ENCODE measurements at places on chromosomes 6 and 20.

GRCh38 chr6:44138717-44139350 lies 11.5 kb downstream of the TMEM63B start:
- DNase-seq: no peak

- no peak for DNase-seq
Observed at GRCh38 chr20:37915800-37916570, 13.1 kb downstream of the VSTM2L start.

GRCh38 chr6:119544325-119545175 lies 195.0 kb upstream of the MAN1A1 start:
- DNase-seq: no peak

DNA sequence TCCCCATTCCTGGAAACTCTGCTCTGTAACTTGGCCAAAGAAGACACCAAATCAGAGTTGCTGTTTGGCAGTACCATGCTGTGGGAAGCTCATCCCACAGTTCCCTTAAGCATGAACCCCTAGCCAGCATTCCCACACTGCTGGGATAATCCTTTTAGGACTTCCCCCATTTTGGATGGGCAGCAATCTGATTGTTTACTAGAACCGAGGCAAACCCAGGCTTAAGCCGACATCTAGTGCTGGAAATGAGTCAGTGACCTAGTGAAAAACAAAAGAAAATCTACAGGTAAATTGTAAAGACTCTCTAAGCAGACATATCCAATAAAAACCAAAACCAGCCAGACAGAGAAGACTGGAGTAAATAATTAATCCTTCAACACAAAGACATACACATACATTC lies 5.2 kb downstream of the DNAH8 start:
- DNase-seq: peak; percentile 31

- DNase-seq: no peak
Observed at GRCh38 chr6:143038833-143039232, 21.9 kb upstream of the AIG1 start.

GRCh38 chr6:11782524-11782923 lies 3.9 kb upstream of the ADTRP start:
- DNase-seq: no peak

GRCh38 chr6:90428514-90428913 lies 131.9 kb upstream of the BACH2 start:
- no peak for DNase-seq

- peak; percentile 7 for DNase-seq
Observed at GRCh38 chr6:50655848-50656453, 57.4 kb upstream of the TFAP2D start.

DNA sequence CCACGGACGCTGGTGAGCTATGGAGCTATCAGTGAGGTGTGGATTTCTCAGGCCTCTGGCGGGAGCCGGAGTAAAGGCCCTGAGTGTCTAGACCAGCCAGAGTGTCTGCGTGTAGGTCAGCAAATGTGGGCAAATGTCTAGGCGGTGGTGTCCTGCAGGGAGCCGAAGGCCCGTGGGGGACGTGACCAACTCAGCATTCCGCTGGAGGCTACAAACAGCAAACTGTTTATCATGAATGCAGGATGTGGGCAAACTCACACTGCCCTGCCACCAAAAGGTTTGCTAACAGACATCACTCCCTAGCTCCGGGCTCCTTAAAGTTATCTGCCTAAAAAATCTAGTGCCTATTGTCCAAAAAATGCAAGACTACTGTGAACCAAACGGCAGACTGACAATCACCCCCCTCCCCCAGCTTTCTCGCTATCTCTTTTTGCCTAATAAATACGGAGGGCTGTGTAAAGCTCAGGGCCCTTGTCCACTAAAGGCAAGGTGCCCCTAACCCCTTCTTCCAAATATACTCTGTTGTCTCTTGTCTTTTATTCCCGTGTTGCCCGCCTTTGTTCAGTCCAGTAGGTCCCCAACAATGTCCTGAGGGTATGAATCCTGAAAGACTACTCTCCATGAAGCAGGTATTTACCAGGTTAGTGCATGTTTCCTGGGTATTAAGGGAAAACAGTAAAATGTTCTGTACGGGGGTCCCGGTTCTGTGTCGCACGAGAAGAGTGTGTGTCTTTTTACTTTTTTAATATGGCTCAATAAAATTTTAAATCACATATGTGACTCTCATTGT lies 29.0 kb upstream of the AFDN start:
- DNase-seq: no peak

DNA sequence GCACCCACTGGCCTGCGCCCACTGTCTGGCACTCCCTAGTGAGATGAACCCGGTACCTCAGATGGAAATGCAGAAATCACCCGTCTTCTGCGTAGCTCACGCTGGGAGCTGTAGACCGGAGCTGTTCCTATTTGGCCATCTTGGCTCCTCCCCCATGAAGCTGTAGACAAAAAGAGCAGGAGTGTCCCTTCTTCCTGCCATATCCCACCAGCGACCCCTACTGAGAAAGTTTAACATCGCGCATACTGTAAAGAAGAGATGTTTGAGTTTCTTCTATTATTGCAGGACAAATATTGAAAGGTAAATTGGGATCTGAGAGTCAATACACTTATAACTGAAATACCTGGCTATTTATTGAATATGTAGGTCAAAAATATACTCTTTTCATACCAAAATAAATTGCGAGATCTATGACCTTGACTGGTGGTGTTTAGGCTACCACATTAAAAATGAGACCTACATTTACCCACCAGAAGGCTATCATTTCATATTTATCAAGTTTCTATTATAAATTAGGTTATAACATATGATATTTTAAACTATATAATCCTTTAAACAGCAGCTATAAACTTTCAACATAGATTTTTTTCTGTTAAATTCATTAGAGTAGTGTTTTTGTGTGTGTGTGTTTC lies 586.3 kb downstream of the HTR1B start:
- peak; percentile 68 for DNase-seq

DNA sequence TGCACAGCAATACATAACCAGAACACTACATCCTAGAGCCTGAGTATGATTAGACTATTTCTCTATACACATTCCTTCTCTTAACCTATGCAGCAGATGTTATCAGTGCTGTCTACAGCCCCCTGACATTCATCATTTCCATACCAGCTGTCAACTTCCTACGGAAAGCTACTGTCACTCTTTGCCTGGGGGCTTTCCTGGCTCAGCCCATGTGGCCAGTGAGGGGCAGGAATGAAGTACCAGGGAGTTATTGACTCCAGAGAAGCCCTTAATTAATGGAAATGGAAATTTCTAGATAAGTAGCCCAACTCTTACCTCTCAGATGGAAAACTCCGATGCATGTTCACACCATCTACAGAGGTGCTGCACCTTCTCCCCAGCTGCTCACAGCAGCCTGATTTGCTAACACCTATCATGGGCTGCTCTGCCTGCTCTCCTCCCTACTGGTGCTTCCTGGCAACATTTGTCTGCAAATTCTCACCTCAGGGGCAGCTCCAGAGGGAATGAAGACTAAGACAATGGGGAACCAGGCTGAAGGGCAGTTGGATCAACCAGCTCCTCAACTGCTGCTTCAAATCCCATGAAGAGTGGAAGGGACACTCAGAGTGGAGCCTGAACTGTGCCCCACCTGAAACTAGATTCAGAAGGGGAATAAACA lies 59.6 kb downstream of the LINC00237 start:
- DNase-seq: no peak

DNA sequence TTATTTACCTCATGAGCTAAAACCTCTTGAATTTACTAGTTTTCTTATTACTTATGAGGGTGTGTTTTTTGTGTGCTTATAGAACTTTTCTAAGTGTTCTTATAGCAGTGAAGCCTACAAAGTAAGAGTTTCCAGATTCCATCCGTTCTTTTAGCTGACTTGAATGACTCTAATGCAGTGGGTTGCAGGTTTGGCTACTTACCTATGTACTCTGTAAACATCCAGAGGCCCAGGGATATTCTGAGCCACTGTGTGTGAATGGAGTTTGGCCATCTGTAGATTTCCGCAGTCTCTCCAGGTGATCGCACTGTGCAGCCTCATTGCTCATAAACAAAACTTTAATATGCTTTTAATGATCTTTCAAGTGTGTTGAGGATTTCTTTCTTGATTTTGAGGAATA lies 157.8 kb downstream of the MYO6 start:
- no peak for DNase-seq

DNA sequence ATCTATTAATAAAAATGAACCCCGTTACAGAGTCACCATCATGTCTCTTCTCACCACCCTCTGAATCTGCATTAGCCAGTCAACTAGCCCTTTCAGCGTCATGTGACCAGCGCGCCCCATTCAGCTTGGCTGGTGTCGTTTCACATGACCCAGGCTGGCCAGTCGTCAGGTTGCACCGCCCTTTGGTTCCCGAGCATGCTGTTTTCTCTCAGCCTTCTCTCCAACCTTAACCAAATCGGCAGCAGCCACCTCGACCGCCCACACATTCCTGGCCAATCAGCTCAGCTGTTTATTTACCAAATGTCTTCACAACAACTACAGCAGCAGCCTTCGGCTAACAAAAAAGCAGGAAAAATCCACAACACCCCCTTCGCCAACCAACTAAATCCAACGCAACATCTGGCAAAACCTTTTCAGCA lies 5.6 kb downstream of the SRSF3 start:
- peak; percentile 61 for DNase-seq

- no peak for DNase-seq
Observed at GRCh38 chr20:60765821-60766403, 486.1 kb upstream of the CDH4 start.

DNA sequence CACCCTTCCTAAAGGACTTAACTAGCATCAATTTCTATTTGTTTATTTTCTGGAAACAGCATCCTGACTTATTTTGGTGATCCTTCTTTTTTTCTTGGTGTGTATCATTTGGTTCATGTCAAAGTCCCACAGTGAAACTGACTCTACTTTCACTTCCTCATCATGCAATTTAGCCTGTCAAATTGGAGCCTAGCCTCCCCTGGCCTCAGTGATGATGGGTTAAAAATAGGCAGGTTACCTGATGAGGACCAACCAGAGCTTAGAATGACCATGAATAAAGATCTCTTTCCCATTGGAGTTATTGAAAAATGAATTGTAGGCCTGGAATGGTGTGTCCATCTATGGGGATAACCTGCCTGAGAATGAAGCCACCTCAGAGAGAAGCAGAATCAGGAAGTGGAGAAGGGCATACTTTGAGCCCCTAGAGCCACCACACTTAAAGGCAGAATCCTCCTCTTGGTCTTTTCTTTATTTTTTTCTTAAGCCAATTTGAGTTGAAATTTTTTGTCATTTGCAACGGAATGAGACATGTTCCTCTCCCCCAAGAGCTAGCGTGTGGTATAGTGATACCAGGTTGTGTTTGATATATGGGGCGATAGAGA lies 105.6 kb downstream of the BTBD3 start:
- no peak for DNase-seq

DNA sequence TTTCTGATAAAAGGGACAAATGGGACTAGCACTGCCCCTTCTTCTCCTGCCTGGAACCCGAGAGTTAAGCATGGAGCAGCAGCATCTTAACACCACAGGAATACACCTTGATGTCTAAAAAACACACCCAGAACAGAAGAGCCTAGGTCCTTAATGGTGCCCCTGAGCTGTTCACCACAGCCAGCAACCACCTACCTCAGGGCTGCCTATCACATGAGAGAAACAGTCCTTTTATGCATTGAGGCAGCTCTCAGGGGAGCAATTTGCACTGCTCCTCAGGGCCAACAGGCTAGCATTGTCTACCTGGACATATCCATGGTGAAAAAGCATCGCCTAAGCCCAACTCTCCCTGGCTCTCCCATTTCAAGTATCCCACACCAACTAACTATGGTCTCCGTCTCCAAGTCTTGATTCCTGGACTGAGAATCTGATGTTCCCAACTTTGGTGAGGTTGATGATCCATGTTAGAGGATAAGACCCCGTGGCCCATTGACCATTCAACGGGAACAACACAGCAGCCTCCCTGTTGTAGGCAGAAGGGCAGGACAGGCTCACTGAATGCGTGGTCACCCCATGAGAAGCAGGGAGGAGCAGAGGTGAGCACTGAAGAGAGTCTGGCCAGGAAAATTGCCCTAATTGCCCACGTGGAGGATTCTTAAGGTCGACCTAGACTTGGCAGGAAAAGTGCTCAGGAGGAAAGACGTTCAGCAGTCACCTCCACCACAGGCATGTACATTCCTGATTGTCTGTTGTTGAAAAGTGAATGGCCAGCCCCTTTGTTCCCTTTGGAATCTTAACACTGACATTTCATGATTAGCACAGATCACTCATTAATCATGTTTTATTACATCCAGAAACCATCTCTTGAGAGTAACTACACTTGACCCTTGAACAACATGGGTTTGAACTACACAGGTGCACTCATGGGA lies 4.2 kb upstream of the APMAP start:
- DNase-seq: no peak

- no peak for DNase-seq
Observed at GRCh38 chr6:137002505-137002904, 42.3 kb downstream of the IL20RA start.

GRCh38 chr6:71351190-71351589 lies 62.6 kb downstream of the OGFRL1 start:
- no peak for DNase-seq

DNA sequence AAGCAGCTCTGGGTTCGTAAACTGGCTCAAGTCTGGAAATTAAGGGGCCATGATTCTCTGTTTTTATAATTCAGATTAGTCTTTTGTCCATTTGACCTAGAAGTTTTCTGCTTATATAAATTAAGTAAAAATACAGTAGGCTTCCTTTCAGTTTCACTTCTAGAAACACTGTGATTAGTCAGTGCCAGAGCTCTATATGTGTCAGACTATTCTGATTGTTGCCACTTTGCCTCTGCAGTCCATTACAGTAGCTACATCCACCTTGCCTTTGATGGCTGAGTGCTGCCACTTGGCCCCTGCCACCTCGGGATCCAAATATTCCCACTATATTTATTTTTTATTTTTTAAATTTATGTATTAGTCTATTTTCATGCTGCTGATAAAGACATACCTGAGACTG lies 7.9 kb downstream of the ZC2HC1B start:
- DNase-seq: peak; percentile 3

DNA sequence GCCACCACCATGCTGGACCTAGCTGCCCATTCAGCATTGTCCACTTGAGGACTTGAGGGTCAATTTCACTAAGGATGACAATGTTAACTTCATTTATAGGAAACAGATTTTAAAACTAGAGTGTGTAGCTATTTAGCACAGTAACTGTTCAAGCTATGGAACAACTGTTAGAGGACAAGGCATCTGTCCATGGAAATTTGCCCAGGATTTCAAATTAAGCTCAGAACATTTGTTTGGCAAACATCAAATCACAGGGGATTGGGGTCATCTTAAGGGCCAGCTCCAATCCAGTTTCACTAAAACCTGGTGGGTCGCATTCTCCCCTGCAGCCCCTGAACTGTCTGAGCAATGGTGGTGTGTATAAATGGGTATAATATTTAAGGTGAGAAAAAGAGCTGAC lies 35.1 kb downstream of the PM20D2 start:
- DNase-seq: no peak

GRCh38 chr6:7685276-7685675 lies 40.6 kb upstream of the BMP6 start:
- no peak for DNase-seq

DNA sequence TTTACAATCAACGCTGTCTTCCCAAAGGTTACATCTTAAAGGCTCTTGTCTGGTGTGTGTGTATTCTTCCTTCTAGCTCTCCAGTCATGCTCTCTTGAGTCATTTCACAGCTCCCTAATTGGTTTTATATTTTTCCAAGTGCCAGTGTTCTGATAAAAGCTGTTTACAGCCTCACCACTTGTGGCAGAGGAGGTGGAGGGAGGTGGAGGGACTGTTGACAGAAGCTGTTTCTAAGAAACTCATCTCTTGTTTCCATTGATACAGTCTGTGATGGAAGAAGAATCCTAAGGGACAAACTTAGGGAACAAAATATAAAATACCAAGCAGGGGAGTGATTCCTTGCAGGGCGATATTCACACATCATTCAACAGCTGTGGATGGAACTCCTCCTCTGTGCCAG lies 64.0 kb downstream of the QRSL1 start:
- DNase-seq: no peak

Data from fibroblast of pulmonary artery (primary cell).